ENCODE measurements at places on chromosomes 3 and 15.

- DNase-seq: peak; percentile 74
Observed at GRCh38 chr15:60815321-60815720, 336.4 kb upstream of the ICE2 start.

GRCh38 chr3:166190360-166190759 lies 353.1 kb upstream of the BCHE start:
- no peak for DNase-seq

DNA sequence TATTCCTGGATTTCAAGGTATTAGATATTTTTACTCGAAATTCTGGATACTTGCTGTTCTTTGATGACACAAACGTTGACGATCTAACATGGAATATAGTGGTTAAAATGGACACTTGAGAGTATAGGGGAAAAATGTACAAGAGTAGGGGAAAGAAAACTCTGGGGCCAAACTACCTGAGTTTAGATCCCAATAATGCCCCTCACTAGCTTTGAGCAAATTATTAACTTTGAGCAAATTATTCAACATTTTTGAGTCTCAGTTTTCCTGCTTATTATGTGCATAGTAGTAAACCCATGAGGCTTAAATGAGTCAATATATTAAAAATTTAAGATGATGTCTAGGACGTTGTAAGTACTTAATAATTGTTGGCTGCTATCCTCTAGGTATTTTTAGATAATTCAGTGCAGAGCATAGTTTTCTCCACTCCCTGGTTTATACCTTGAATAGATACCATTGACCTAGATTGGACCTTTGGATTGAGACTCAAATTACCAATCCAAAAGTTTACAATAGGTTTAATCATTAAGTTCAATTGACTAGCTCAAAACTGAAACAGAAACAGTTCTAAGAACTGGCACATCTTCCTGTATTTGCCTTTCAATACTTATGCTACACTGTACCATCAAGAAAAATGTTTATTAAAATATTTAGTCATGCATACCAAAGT lies 4.5 kb downstream of the ADGRG7 start:
- DNase-seq: no peak

- DNase-seq: no peak
Observed at GRCh38 chr3:83321891-83322290, 1560.4 kb upstream of the GBE1 start.

DNA sequence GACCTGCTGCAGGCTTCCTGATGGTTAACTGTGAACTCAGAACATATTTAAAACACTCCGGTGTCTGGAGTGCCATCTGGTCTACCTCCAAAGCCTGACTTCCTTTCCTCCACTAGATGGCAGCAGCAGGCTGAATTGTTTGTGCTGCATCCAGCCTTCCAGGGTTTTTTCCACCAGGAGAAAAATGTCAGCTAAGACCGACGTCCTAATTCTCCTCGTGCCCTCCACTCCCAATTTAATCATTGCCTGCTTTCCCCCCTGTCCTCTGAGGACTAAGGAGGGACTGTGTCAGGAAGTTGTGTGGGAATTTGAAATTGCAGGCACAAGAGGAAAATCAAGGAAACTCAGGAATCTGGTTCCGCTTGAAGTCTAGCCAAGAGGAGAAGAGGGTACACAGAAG lies 165.2 kb upstream of the UMPS start:
- peak; percentile 79 for DNase-seq

- DNase-seq: no peak
Observed at GRCh38 chr3:197516517-197516889, 39.3 kb downstream of the BDH1 start.

GRCh38 chr15:25730918-25731317 lies 132.2 kb downstream of the ATP10A start:
- DNase-seq: no peak

GRCh38 chr3:44795197-44795596 lies 33.6 kb downstream of the KIF15 start:
- no peak for DNase-seq

GRCh38 chr3:102193255-102193654 lies 241.6 kb upstream of the ZPLD1 start:
- no peak for DNase-seq

DNA sequence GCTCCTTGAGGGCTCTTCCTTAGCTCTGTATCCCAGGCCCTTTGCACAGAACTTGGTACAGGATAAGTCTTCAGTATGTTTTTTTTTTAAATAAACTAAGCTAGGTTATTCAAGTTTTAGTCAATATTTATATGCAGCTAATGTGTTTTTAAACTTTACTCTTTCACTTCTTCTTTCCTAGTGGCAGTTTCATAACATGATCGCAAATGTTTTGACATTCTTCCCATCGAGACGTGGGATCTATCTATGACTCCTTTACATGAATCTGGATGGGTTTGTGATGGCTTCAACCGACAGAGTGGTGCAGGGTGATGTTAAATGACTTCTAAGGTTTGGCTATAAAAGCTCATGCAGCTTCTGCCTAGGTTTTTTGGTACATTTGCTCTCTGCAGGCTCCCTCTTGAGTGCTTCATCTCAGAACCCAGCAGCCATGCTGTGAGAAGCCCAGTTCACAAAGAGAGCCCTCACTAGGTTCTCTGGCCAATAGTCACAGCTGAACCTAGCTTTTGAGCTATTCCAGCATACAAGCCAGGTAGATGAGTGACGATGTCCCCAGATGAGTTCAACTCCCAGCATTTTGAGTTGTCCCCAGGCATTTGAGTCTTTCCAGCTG lies 13.5 kb upstream of the MECOM start:
- DNase-seq: no peak

- no peak for DNase-seq
Observed at GRCh38 chr15:64883100-64883581, 28.6 kb upstream of the ANKDD1A start.

GRCh38 chr15:101023501-101024072 lies 104.4 kb downstream of the LRRK1 start:
- no peak for DNase-seq

- DNase-seq: no peak
Observed at GRCh38 chr3:70242297-70242882, 70.0 kb downstream of the MDFIC2 start.

- no peak for DNase-seq
Observed at GRCh38 chr15:45884289-45884688, 249.5 kb downstream of the SQOR start.

GRCh38 chr3:120489421-120489820 lies 38.6 kb upstream of the FSTL1 start:
- no peak for DNase-seq

DNA sequence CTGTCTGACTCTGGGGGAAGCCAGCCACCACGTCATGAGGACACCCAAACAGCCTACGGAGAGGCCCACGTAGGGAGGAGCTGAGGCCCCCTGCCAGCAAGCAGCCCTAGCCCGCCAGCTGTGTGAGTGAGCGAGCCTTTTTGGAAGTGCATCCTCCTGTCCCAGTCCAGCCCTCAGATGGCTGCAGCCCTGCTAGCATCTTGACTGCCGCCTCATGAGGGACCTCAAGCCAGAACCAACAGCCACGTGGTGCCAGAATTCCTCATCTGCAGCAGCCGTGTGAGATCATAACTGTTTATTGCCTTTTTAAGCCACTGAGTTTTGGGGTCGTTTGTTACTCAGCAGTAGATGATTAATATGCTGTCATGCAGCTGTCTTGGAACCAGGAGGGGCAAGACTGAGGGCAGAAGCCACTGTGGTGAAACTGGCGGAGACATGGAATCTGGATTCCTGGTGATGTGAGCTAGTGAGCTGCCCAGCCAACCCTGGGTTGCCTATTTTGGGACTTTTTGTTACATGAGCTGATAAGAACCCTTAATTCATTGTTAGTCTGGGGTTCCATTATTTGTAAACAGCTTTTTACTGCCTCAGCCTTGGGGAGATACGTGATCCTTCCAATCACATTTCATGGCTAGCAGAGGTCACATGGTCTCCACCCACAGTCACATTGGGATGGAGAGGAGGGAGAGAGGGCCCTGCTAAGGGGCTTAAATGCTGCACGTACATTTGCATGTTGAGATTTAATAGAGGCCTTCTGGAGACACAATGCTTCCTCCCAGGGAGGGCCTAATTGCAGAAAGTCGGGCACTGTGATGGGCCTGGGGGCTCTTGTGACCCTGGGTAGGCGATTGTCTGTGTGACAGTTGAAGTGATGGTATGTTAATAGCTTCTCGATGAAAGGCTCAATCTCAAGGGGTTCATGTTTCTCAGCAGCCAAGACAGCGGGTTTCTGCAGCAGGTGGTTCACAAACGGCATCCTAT lies 73.8 kb downstream of the RPLP1 start:
- DNase-seq: no peak

DNA sequence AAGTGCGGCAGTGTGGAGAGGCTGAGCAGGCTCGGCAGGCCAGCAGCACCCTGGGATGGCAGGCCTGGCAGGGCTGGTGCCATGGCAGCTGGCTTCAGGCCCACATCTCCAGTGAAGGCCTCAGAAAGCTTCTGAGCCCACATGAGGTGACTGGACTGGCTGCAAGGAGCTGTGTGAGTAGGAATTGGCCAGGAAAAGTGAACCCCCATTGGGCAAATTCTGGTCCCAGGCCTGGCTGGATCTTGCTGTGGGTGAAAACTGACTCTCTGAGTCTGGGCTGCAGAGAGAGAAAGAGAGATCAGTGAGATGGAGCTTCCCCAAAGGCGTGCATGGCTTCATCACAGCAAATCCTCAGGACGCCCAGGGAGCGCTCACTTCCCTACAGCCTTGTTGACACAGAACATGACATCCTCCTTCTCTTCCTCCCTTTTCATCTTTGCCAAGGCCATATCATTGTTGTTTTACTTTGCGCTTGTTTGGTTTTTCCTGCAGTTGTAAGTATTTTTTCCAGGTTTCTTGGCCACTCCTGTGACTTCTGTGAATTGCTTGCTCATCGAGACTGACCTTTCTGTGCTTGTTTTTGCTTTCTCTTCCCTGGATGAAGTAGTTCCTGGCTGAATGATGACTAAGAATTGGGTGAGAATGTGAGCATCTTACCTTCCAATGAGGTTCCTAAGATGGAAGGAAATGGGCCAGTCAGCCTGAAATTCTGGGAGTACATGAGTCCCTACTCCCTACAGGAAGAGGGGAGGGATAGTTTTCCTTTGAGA lies 299.1 kb downstream of the TLE3 start:
- peak; percentile 38 for DNase-seq

DNA sequence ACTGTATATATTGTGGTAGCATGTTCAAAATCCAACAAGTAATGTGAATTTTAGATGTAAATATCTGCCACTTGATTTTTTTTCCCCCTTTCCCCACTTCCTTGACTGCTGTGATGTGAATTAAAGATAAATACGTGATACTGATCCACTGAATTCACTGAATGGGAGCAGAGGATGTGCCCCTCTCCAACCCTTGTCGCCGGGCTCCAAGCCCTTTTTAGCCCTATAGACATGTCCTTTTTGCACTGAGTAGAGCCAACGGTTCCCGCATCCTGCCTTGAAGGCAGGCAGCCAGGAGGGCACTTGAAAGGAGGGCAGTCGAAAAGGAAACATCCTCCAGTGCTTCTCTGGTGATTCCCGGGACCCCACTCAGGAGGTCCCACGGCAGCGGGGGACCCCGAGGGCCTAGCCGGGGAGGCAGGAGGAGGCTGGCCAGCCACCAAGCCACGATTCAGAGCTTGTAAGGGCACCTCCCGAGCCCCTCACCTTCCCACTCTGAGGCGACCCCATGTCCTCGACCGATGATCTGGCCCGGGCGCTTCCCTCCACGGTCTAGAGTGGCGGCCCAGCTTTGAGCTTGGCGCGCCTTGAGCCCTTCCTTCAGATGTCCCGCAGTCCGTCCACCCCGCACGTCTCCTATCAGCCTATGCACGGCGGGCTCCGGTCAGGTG lies 901 bp upstream of the MANF start:
- peak; percentile 55 for DNase-seq

GRCh38 chr15:71916834-71917233 lies 106.5 kb downstream of the NR2E3 start:
- DNase-seq: no peak

DNA sequence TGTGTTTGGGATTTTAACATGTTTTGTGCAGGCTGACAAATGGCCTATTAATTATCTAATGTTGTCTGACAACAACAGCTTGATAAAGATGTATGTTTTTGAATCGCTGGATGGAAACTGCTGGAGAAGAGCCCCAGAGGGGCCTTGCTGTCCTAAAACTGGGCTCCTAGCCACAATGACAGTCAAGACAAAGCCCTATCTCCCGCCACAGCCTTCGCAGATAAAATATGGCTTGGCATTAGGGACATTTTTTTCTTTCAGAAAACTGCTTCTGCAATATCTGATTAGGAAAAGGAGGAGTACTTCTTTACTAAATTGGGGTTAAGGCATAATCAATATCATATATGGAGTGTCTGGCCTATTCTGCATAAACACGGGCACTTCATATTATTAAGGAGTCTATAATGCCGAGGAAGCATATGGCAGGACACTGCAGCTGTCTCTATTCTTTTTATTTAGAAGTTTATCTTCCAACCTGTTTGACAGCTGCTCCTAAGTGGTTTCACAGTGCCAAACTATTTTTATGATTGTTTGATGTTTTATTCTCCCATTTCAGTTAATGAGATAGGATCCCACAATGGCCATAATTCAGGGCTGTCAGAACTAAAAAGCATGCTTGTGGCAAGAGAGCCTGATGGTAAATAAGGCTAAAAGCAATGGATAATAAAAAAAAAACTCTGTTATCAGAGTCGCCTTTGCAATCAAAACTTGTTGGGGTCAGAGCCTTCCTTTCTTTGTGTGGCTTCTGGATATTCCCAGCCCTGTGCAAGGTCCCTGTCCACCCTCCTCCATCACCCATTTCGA lies 210.1 kb downstream of the MECOM start:
- DNase-seq: no peak

- no peak for DNase-seq
Observed at GRCh38 chr3:81336470-81336869, 425.0 kb downstream of the GBE1 start.

DNA sequence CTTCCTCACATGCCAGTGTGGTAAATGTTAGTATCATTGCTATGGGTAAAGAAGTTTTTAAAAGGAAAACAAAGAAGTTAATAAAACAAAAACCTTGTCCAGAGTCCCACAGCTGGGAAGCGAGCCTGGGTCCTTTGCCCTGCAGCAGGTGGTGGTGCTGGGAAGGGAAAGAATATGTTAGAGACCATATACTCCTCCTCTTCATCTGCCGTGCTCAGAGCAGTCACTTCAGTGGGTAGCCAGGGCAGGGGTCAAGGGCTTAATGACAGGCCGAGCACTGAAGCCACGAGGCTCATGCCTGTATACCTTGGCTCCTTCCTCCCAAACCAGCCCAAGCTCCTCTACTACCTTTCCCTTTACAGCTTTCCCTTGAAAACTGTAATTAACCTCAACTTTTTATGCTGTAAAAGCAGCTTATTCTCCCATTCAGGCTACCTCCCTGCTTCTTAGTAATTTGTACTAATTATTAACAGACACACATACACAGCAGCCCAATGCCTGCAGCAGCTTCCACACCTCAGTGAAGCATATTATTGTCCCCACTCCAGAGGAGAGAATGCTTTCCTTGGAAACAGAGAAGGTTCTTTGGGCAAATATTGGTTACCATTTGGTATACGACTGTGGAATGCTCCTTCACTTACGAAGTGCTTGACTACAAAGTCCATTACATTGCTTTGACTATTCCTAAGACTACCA lies 362.1 kb downstream of the EPHB1 start:
- no peak for DNase-seq

- DNase-seq: no peak
Observed at GRCh38 chr15:52803467-52804306, 13.6 kb upstream of the ONECUT1 start.

- no peak for DNase-seq
Observed at GRCh38 chr3:107810171-107811071, 280.4 kb downstream of the CD47 start.

- no peak for DNase-seq
Observed at GRCh38 chr15:75234191-75234810, 23.8 kb upstream of the GOLGA6C start.

Data from thyroid gland (tissue), 4 donors.